ENCODE measurements at places on chromosomes 5 and 9.
A peak's percentile ranks its signal among the peaks of the same experiment; 100 is the strongest.

DNA sequence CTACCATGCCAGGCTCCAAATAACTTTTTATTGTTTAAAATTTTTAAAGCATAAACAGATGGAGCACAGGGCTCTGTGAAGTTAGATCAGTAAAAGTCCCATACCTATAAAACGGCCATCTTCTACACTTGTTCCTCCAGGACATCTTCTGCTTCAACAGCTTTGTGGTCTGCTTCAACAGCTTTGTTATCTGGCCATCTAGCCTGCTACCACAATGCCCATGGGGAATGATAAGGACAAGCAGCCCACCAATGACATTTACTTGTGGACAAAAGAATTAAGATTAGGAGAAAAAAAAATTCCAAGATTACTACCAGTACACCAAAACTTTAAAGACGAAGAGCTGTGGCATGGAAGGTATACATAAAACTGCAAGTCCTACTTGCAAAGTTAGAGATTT, 2.2 kb upstream of the VPS13A start:
- DNase-seq: no peak

- DNase-seq: no peak
Observed at GRCh38 chr9:34203992-34204635, 25.3 kb downstream of the UBAP1 start.

DNA sequence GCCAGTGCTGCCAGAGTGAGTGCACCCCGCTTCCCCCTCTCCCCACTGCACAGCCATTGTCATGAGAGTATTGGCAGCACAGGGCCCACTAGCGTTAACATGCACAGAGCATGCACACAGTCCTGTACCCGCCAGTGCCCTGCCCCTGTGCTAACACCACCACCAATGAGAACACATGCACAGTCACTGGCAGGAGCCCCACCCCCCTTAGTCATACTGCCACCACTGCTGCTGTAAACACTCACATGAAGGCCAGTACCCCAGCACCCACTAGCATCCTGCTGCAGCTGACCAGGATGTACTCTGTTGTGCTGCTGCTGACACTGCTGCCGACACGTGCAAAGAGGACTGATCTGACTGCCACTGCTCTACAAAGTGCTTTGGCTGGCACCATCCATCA, 19.5 kb upstream of the RANBP6 start:
- no peak for DNase-seq

DNA sequence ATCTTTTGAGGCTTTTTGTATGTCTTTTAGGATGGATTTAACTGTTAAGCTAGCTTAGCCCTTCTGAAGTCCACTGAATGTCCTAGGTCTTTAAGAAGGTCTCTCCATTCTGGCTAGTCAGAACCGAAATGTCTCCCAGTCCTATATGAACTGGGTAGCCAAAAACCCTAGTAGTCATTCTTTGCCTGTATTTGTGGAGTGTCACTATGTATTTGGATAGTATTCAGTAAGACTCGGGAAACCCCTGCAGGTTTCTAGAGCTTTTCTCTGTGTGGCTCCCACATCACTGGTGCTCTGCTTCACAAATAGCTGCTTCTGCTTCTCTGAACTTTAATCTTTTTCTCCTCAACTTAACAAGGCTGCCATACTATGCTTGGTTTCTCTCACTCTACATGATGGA, 68.0 kb downstream of the RIC1 start:
- DNase-seq: no peak

GRCh38 chr5:18074961-18075360, 440.7 kb downstream of the TAF11L14 start:
- no peak for DNase-seq

- no peak for DNase-seq
Observed at GRCh38 chr5:88658886-88659285, 224.1 kb downstream of the MEF2C start.

DNA sequence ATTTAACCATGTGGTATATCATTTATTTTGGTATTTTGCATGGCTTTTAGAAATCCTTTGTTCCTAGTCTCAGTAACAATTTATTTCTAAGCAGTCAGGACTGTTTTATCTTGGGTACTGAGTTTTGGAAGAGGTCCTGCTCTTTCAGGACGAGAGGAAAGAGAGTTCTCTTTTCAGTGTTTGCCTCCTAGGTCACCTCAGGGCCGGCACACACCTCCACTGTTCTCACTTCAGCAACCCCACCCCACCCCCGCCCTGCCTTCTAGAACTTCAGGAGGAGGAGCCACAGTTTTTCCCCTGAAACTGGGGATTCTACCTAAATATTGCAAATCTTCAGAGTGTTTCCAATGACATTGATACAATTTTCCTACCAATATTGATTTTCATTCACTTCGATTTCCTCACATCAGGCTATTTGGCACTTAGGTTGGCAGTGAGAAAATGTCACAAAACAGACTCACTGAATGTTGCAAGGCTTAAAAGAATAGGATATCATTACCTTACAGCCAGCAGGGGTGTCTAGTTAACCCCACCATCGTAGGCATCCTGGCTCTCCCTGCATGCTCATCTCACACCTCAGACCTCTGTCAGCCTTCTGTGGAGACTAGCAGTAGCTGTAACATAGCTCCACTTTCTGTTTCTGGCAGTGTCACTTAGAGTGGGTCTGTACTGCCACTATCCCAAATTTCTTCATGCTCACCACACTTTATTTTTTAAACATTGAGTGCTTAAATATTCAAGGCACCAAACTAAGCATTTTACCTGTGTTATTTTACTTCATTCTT, 5.4 kb downstream of the IGIP start:
- no peak for DNase-seq

DNA sequence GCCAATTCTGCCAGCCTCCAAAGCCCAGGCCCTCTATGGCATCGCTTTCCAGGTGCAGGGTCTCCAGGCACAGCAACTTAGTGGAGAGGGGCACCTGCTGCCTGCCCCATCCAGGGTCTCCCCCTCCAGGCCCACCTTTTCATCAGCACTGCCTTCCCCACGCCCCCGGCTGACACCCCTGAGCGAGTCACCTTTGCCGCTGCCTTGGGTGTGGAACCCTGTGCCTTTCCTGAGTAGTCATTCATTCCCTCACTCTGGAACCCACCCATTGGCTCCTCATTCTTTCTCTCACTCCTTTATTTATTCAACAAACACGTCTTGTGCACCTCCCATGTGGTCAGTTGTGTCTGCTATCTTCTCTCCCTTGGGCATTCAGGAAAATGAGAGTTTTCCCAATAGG, 14.5 kb upstream of the RPL26L1 start:
- no peak for DNase-seq

GRCh38 chr5:179875741-179876609, 17.4 kb upstream of the MRNIP start:
- DNase-seq: no peak

GRCh38 chr9:105832096-105832710, 137.9 kb downstream of the TMEM38B start:
- no peak for DNase-seq

DNA sequence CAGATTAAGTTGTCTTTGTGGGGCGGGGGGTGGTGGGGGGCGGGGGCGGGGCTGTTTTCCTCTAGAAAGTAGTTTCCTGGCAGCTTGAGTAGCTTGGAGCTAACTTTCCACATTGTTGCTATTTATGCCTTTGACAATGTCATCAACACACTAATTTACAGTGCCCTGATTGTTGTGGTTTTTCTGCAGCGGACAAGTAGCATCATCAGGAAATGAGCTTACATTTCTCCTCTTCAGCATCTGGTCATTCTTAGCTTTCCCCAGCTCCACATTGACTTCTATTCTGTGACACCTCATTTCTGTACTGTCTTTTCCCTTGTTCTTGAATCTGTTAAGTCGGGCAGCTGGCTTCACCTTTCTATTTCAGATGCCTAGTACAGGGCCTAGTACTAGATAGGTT, 112.3 kb upstream of the RAD23B start:
- DNase-seq: no peak

DNA sequence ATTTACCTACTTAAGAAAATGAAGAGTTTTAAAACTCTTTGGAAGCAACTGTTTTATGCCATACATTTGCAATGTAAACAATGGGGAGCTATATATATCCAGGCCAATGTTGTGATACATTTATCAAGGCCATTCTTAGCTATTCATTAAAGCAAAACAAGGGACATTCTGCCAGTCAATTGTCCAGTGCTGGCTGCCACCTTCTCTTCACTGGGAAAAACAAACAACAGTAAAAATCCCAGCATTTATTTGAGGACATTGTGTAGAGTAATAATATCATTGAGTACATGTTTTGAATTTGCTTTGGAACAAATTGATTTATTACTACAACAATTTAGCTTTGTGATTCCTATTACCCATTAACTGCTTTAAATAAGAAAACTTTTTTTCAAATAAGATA, 1107.4 kb downstream of the DTWD2 start:
- no peak for DNase-seq

DNA sequence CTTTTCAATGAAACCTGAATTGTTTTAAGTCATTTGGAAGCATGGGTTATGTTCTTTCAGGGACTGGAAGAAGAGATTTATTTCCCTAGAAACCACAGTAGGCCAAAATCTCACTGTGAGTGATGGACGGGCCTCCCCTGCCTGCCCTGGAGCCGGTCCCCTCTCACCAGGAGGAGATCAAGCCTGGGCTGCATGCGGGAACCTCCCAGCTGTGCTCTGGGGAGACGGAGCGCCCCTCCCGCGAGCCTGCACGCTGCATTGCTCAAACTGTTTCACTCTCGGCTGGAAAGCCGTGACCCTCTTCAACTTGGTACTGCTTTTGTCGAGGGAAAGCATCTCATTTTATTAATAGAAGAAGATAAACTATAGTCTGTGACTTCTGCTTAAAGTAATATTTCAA, 85.4 kb downstream of the IRX2 start:
- DNase-seq: no peak

GRCh38 chr5:157842185-157842584, 16.8 kb downstream of the CLINT1 start:
- DNase-seq: no peak

DNA sequence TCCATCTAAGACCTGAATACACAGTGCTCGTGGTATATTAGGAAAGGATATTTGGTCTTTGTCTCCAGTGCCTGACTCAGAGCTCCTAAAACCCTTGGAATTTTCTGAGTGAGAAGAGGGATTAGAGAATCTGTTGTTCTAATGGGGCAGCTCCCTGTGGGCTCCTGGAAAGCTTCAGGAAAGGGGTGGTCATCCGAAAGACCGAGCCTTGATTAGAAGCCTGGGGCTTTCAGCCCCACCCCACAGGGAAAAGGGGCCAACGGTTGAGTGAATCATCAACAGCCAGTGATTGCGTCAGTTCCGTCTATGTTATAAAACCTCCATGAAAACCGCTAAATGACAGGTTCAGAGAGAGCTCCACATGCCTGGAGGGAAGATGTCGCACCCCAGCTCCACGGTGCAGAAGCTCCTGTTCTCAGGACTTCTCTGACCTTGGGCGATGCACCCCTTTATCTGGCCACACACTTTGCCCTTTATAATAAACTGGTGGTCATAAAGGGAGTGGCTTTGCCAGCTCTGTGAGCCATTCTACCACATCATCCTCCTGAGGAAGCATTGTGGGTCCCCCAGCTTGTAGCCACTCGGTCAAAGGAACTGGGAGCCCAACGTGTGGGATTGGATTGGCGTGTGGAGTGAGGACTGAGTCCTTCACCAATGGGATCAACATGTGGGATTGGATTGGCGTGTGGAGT, 71.0 kb upstream of the ICE1 start:
- DNase-seq: no peak

GRCh38 chr9:93320591-93321219, 130.8 kb upstream of the FAM120A start:
- no peak for DNase-seq

GRCh38 chr9:114282926-114283325, 40.0 kb upstream of the ORM1 start:
- peak; percentile 5 for DNase-seq

DNA sequence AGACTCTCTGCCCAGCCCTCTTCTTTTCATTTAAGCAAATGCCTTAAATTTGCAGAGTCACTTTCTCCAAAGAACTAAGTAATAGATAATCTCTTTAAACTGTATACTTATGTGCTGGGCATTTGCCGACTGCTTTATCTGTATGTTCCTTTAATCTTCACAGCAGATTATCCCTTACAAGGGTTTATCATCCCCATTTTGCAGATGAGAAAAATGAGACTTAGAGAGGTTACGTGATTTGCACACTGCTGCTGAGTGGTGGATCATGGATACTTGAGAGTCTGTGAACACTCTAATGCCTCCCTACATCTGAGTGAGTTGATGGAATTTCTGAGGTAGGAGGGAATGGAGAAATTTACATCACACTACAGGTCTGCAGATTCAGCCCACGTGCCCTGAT, 4.2 kb downstream of the ZNF79 start:
- DNase-seq: no peak

GRCh38 chr5:176778921-176779465, 31.4 kb upstream of the UNC5A start:
- DNase-seq: peak; percentile 19

DNA sequence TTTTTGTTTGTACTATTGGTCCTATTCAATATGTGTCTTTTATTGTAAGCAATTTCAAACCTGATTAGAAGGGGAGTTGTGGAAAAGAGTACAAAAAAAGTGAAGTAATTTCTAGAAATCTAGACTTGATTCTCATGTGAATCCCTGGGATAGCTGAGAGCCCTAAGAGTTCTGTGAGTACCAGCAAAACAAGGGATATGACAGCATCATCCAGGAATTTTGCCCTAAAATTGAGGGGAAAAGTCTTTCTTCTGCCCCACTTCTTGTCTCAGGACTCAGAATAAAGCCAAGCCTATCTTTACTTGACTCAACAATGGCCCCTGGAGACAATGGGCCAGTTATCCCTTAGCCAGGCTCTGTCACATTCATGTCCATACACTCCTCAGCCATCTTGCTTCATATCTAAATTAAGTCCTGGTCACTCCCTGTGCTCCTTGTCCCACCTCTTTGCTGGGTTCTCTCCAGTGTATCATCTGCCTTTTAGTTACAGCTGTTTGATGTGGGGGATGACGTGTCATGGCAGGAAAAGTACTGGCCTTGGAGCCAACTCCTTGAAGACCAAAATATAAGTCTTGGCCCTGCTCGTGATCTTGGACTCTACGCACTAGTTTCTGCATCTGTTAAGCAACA, 81.2 kb downstream of the ADAMTS12 start:
- no peak for DNase-seq

DNA sequence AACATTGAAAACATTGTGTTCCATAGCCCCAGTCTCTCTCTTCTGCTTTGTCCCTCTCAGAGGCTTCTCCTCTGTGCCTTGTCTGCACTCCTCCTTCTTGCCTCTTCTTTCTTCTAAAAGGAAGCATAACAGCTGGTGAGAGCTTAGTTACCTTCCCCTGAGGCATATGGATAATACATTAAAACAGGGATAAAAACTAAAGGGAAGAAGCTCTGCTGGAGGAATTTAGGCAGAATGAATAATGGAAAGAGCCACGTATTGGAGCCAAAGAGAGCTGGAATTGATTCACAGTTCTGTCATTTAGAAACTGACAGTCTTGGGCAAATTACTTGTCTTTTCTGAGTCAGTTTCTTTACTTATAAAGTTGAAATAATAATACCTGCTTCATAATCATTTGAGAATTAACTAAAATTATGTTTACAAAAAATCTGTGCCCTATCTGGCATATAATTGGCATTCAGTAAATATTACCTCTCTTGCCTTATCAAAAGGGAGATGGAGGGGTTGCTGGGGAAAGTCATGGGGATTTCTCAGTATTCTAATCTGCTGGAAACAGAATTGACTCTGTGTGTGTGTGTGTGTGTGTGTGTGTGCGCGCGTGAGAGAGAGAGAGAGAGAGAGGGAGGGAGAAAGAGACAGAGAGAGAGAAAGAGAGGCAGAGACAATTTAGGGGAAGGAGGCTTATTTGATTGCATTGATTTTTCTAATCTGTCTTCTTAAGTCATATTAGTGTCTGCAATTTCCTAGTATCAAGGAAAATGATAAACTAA, 20.2 kb downstream of the ZNF474 start:
- no peak for DNase-seq

All from Peyer's patch (tissue), 4 donors.